ENCODE measurements at places on chromosomes 5 and 9.
A peak's percentile ranks its signal among the peaks of the same experiment; 100 is the strongest.

- no peak for DNase-seq
Measured at GRCh38 chr9:89023740-89024139, 32.5 kb downstream of the S1PR3 start.

DNA sequence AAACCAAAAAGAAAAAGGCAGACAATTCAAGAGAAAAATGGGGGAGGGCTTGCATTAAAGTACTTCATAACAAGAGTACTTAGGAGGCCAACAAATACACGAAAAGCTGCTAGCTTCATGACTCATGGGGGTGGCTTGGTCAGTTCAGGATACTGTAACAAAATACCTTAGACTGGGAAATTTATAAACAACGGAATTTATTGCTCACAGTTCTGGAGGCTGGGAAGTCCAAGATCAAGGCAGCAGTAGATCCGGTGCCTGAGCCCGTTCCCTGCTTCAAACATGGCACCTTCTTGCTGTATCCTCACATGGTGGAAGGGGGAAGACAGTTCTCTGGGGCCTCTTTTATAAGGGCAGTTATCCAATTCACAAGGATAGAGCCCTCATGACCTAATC lies 111.4 kb downstream of the C9orf50 start:
- no peak for DNase-seq

DNA sequence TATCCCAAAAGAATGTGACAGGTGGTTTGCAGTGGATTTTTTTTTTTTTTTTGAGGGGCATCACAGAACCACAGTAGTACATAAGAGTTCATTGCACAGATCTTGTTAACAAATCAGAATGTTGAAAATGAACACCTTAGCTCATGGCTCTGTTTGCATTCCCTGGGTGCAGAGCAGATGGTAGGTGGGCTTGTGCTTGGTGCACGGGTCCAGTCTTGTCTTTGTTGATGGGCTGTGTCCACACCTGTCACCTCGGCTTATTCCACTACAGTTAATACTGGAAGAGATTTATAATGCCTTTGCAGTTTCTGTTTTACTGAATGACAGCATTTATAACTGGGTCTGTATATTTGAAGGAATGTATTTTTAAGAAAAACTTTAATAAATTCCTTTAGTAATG lies 146.6 kb downstream of the KDM4C start:
- DNase-seq = no peak

DNA sequence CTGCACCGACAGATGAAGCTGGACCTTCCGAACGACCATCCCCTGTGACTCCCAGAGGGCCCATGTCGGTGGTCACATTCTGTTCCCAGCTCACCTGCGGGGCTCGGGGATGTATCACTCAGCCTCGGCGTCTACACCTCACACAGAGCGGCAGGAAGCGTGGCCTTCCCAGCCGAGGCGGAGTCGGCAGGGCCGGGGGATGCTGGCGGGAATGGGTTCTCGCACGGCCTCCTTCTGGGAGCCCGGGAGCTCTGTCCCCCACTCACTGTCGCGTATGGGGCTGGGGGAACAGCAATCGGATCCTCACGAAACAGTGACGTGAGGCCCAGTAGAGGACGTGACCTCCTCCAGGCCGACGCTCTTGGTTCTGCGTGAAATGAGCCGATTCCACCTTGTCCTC lies 20.4 kb downstream of the NACC2 start:
- no peak for DNase-seq

GRCh38 chr9:112605518-112605917 lies 112.4 kb downstream of the INIP start:
- no peak for DNase-seq

GRCh38 chr5:15835514-15835913 lies 335.5 kb downstream of the FBXL7 start:
- no peak for DNase-seq

- DNase-seq = no peak
Measured at GRCh38 chr5:1110307-1111240, 1.3 kb downstream of the SLC12A7 start.

GRCh38 chr5:81922854-81923279 lies 49.0 kb upstream of the ATG10 start:
- no peak for DNase-seq

DNA sequence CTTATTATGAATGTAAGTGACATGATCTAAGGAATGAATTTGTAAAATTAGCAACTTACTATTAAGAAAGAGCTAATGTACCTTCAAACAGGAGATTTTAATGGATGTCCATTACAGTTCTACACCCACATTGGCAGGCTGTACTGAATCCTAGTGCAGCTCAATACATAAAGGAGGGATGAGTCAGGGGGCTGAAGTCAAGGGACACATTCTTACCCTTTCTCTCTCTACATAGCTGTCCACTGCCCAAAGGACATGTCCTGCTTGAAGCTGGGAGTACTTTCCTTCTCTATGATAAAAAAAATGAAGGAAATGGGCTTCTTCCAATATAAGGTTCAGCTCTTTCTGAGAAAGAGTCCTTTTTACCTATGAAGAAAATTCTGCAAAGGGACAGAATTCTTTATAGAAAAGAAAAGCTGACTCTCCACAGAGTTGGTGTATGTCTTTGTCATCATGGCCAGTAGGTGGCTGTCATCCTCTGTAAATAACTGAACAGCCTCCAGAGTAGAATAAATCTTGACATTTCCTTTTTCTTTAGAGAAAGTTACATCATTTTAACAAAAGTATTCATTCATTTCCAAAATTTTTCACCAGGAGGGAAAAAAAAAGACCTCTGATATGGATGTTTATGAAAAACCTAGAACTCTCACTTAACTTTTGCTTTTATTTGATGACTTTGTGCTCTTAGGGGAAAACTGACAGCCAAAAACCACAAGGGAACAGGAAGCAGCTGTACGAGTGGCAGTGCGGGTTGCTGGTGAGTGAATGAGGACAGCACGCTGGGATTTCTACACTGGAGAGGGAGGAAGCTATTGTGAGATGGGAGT lies 13.1 kb upstream of the IFNA14 start:
- DNase-seq = peak; percentile 9

GRCh38 chr9:90737742-90738141 lies 63.9 kb upstream of the SYK start:
- DNase-seq = no peak
